ENCODE measurements at places on chromosomes 16 and 17. TPM values are rescaled to one million over a fixed set of nuclear protein-coding genes. Genes with fewer than 3 reads are reported as not detected.

The SLC6A2 gene
- not detected for total RNA-seq

DNA sequence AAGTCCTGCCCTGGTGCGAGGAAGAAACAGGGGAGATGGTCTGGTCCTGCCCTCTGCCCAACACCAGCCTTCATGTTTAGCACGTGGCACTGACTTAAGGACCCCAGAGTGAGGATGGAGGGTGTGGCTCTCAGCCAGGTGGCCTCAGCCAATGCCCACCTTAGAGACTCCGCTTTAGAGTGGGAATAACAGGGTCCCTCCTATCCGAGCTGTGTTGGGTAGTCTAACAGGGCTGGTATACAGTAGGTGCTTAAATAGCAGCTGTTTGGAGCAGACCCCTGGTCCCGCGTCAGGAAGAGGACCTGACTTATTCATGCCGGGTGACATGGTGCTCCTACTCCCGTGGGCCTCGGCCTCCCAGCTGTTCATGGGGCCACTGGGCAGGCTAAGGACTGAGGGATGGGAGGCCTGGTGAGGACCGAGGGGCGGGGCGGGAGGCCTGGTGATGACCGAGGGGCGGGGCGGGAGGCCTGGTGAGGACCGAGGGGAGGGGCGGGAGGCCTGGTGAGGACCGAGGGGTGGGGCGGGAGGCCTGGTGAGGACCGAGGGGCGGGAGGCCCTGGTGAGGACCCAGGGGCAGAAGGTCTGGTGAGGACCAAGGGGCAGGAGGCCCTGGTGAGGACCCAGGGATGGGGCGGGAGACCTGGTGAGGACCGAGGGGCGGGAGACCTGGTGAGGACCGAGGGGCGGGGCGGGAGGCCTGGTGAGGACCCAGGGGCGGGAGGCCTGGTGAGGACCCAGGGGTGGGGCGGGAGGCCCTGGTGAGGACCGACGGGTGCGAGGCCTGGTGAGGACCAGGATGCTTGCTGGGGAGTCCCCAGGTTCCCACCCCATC is 7.6 kb downstream of the ZFPM1 start:
- H3K27ac ChIP-seq: no peak overlapping the region
- no peaks in the 10 kb centered on the region for H3K36me3 ChIP-seq
- no peak for DNase-seq
- H3K4me3 ChIP-seq: no peak overlapping the region

DNA sequence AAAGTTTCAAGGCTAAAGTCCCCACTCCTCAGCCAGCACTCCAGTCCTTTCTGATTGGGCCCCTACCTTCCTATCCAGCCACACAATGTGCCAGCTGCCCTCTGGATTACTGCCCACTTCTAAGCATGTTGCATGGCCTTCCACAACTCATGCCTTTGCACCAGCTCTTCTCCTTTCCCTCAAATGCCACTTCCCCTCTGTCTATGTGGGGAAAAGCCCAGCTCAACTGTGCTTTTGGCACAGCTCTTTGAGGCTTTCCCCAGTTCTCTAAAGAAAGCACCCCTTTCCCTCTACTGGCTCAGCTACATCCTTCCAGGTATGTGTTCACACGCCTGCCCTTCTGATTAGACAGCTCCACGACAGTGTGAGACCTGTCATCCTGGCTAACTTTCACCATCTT is 18.5 kb downstream of the GTF3C1 start:
- H3K27ac ChIP-seq: no peak overlapping the region
- DNase-seq: no peak
- H3K27me3 ChIP-seq: no peaks in the 10 kb centered on the region
- peaks cover 82% of the 10 kb centered on the region for H3K36me3 ChIP-seq
- no peaks in the 10 kb centered on the region for H3K4me1 ChIP-seq

GRCh38 chr17:82489851-82490511 is 29.6 kb upstream of the FOXK2 start:
- no peak overlapping the region for H3K4me3 ChIP-seq
- peaks cover 11% of the 10 kb centered on the region for H3K4me1 ChIP-seq
- DNase-seq: no peak

GRCh38 chr17:62994931-62995330 is 28.9 kb downstream of the TANC2 start:
- no peaks in the 10 kb centered on the region for H3K27me3 ChIP-seq
- no peak for DNase-seq
- H3K4me1 ChIP-seq: no peaks in the 10 kb centered on the region
- H3K36me3 ChIP-seq: no peaks in the 10 kb centered on the region
- no peak overlapping the region for H3K4me3 ChIP-seq

The TBC1D3H gene
- total RNA-seq: not detected

DNA sequence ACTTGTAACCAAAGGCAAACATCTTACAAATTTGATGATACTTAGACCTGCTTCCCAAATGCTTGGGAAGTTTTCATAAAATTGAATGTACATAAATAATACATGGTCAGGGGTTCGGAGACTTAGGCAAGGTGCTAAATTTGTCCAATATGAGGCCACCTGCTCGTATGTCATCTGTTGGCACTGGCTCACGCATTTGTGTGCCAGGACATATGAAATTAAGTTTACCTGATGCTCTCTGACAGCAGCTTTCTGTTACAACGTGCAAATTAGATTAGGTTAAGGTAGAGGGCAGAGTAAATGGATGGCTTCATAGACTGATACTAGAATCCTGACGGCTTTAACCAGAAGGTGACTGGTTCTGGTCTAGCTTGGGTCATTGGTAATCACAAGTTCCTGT is 970.3 kb upstream of the RBFOX1 start:
- H3K36me3 ChIP-seq: no peaks in the 10 kb centered on the region
- H3K4me1 ChIP-seq: no peaks in the 10 kb centered on the region
- no peak for DNase-seq
- H3K4me3 ChIP-seq: no peak overlapping the region
- H3K27me3 ChIP-seq: no peaks in the 10 kb centered on the region

DNA sequence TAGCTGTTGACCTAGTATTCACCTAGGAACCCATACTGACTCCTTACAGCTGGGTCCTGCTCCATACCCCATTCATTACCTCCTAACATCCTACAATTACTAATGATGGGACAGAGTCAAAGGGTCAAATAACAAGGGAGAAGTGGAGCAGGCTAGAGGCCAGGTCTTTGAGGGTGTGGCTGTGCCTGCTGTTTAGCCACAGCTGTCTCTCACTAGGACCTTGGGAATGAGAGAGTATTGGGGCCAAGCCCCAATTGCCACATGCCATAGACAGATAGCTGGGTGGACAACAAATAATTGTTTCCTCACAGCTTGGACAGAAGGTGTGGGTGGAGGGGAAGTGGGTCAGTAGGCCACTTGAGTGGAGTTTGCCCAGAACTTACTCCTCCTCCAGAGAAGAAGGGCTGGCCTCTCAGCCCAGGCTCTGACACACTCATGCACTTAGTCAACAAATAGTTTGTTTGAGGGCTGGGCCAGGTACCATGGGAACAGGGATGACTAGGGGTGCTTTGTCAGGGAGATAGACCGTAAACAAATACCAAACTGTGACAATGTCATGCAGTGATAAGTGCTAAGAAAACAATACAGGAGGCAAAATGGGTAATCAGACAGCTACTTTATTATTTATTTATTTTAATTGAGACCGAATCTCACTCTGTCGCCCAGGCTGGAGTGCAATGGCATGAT is 10.2 kb upstream of the CENPT start:
- peaks cover 3% of the 10 kb centered on the region for H3K36me3 ChIP-seq
- DNase-seq: peak; percentile 92
- no peaks in the 10 kb centered on the region for H3K27me3 ChIP-seq
- no peak overlapping the region for H3K4me3 ChIP-seq

- H3K4me3 ChIP-seq: no peak overlapping the region
- no peaks in the 10 kb centered on the region for H3K27me3 ChIP-seq
- no peak overlapping the region for H3K27ac ChIP-seq
- no peak for DNase-seq
- no peaks in the 10 kb centered on the region for H3K36me3 ChIP-seq
Measured at GRCh38 chr17:30376621-30377452, 1.9 kb upstream of the CPD start.

GRCh38 chr17:350706-351448 is 1.7 kb downstream of the RPH3AL start:
- DNase-seq: peak; percentile 84
- H3K36me3 ChIP-seq: no peaks in the 10 kb centered on the region

DNA sequence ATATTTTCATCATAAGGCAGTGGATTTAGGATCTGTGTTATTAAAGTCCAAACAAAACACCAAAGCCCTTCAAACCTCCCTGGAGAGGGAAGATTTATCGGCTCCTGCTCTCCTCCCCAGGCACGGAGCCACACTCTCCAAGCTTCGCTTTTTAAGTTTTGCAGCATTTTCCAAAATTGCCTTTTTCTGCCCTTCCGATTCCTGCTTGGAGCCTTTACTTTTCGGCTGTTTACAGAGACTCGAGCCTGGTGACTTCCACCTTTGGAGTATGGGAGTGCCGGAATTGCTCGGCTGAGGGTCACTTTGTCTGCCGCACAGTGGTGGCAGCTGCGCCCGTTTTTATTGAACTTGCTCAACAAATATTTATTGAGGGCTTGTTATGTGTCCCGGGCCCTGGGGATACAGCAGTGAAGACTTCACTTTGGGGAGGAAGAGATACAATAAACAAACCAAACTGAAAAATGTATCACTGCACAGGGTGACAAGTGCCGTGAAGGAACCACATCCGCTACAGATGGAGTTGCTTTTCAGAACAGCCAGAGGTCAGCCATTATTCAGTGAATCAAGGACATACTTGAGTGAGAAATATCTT is 185.5 kb downstream of the NTN1 start:
- peaks cover 7% of the 10 kb centered on the region for H3K4me1 ChIP-seq
- H3K27ac ChIP-seq: no peak overlapping the region
- H3K4me3 ChIP-seq: peak overlapping the region; percentile 45
- no peak for DNase-seq
- no peaks in the 10 kb centered on the region for H3K27me3 ChIP-seq

DNA sequence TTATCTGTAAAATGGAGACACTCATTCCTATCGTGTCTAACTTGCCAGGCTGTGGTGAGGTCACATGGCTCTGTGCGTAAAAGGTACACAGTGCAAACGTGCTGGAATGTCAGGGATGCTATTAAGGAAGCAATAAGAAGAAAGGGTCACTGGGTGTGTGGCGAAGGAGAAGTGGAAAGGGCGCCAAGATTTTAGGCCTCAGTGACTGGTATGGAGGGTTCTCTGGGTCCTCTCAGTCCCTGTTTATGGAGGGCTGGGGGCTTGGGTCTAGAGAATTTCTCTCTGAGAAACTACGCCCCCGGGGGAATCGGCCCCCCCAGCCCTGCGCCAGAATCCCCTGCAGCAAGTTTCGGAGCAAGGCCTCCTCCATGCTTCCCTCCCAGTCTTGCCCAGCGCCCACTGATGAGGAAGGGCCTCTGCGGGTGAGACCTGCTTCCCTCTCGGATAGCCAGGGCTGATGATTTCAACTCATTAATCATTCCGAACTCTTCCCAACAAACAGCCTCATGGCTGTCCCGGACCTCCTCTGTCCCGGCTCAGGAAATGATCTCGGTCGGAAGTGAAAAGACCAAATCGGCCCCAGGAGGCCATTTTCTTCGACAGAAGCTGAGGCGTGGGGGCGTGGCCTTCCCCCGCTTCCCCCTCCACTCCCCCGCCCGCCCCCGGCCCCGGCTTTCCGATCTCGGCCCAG is 1.2 kb upstream of the HEXIM1 start:
- DNase-seq: no peak
- H3K4me3 ChIP-seq: peak overlapping the region; percentile 73
- peak overlapping the region; percentile 96 for H3K27ac ChIP-seq
- H3K27me3 ChIP-seq: no peaks in the 10 kb centered on the region

DNA sequence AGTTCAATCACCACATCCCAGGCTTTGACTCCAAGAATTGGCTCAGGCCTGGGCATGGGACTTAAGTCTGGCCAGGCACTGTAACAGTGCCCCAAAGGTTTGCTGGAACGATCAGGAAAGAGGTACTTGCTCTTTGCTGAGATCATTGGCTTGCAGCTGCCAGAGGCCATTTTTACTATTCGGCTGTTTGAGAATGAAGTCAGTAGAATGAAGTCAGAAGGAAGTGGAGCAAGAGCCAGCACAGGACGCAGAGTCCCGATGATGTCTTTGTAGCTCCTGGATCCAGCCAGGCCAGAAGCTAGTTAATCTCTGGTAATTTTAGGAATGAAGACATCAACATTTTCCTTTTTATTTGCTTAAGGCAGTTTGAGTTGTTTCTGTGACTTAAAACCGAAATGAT is 195.5 kb downstream of the RAB11FIP4 start:
- H3K36me3 ChIP-seq: no peaks in the 10 kb centered on the region
- no peaks in the 10 kb centered on the region for H3K27me3 ChIP-seq
- no peak overlapping the region for H3K4me3 ChIP-seq
- H3K4me1 ChIP-seq: peaks cover 36% of the 10 kb centered on the region

GRCh38 chr17:79543531-79543930 is 67.3 kb downstream of the RBFOX3 start:
- no peak overlapping the region for H3K27ac ChIP-seq
- H3K4me3 ChIP-seq: no peak overlapping the region
- no peaks in the 10 kb centered on the region for H3K36me3 ChIP-seq
- no peaks in the 10 kb centered on the region for H3K4me1 ChIP-seq
- no peak for DNase-seq

DNA sequence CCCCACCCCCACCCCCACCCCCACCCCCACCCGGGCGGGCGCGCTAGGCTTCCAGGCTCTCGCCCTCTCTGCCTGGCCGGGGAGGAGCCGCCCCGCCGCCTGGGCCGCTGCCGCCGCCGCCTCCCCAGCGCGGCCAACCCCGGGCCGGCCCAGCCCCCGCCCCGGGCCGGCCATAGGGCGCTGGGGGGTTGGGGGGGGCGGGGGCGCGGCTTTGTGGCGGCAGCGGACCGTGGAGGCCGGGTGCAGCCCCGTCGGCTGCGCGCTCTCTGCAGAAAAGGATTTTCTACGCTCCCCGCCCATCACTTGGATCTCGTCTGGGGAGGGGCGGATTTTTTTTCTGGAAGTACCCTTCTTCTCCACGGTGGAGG is 230.9 kb downstream of the MRTFB start:
- no peaks in the 10 kb centered on the region for H3K27me3 ChIP-seq
- H3K4me1 ChIP-seq: peaks cover under 1% of the 10 kb centered on the region
- peak; percentile 81 for DNase-seq
- H3K4me3 ChIP-seq: peak overlapping the region; percentile 97
- no peaks in the 10 kb centered on the region for H3K36me3 ChIP-seq

DNA sequence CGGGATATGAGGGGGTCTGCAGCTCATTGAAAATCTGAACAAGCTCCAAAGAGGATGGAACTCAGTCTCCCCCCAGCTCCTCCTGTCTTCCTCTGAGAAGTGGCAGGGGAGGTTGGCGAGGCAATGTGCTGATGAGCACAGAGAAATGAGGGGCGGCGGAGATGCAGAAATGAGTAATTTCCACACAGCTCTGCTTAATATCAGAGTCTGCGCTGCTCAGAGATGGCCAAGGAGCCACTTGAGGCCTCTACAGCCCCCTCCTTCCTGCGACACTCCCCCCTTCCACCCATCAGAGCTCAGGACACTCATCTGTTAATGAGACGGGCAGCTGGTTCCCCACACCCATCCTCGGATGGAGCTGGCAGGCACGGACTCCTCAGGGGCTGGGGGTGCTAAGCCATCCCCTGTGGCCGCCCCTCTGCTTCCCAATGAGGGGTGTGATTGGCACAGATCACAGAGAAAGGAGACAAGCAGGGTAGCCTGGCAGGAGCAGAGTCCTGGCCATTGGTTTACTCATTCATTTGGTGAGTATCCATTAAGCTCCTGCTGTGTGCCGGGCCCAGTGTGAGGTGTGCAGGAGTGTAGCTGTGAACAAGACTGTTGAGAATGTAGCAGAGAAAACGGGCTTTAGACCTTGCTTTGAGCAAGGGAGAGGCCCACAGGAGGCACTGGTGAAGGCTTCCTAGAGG is 12.7 kb upstream of the CRHR1 start:
- H3K4me1 ChIP-seq: no peaks in the 10 kb centered on the region
- no peak overlapping the region for H3K27ac ChIP-seq
- no peaks in the 10 kb centered on the region for H3K27me3 ChIP-seq
- no peak for DNase-seq

The PRSS33 gene
- total RNA-seq: 15.4 TPM
